ENCODE measurements at places on chromosomes 12 and 14. TPM values are rescaled to one million over a fixed set of nuclear protein-coding genes. Genes with fewer than 3 reads are reported as not detected.

ACSM4 gene
- not detected for total RNA-seq

ETFRF1 gene
- 23.1 TPM for total RNA-seq

ZNF384 gene
- total RNA-seq: 20.0 TPM

TRIM9 gene
- 5.3 TPM for total RNA-seq

DDX11 gene
- total RNA-seq: 7.6 TPM

OS9 gene
- total RNA-seq: 248 TPM

OR4E1 gene
- total RNA-seq: not detected

ZDHHC22 gene
- not detected for total RNA-seq

TGM1 gene
- 0.73 TPM for total RNA-seq

STON2 gene
- 0.25 TPM for total RNA-seq

TSPAN31 gene
- total RNA-seq: 82.9 TPM

ANO4 gene
- 0.56 TPM for total RNA-seq

TNS2 gene
- total RNA-seq: 97.3 TPM

REM2 gene
- total RNA-seq: not detected

AREL1 gene
- 13.5 TPM for total RNA-seq

TPH2 gene
- total RNA-seq: not detected

FAIM2 gene
- 209 TPM for total RNA-seq

SLC5A8 gene
- not detected for total RNA-seq

NEUROD4 gene
- total RNA-seq: not detected

SERPINA10 gene
- total RNA-seq: not detected

MGP gene
- 5,324 TPM for total RNA-seq

KRT7 gene
- total RNA-seq: 6.3 TPM

TAS2R43 gene
- not detected for total RNA-seq

PLXNC1 gene
- total RNA-seq: 5.5 TPM

MYF5 gene
- not detected for total RNA-seq

PRB2 gene
- total RNA-seq: not detected

BHLHE41 gene
- total RNA-seq: 4.9 TPM

YBX3 gene
- 266 TPM for total RNA-seq

NIN gene
- total RNA-seq: 19.9 TPM

CCDC177 gene
- total RNA-seq: not detected

SLC38A2 gene
- total RNA-seq: 762 TPM

AKAP6 gene
- 0.05 TPM for total RNA-seq

OR11H6 gene
- total RNA-seq: not detected

SYT1 gene
- not detected for total RNA-seq

GALNT8 gene
- total RNA-seq: not detected

KLRB1 gene
- total RNA-seq: not detected

IRAK3 gene
- total RNA-seq: 18.7 TPM

KRT6C gene
- total RNA-seq: not detected

FOS gene
- 192 TPM for total RNA-seq

IL26 gene
- not detected for total RNA-seq

DTX1 gene
- 2.5 TPM for total RNA-seq

PIP4P1 gene
- 17.6 TPM for total RNA-seq

CRACR2A gene
- total RNA-seq: 4.2 TPM

FGF6 gene
- total RNA-seq: not detected

MORN3 gene
- 0.12 TPM for total RNA-seq

ITGA7 gene
- 89.7 TPM for total RNA-seq

PELI2 gene
- total RNA-seq: 8.8 TPM

NPFF gene
- not detected for total RNA-seq

Measured in cardiac ventricle fibroblast (primary cell).